ENCODE measurements at places on chromosomes 5 and 9. TPM values are rescaled to one million over a fixed set of nuclear protein-coding genes. Genes with fewer than 3 reads are reported as not detected.

INPP5E gene
- 3.8 TPM for total RNA-seq

TSLP gene
- total RNA-seq, result 1.2 TPM

OR1J2 gene
- 0.30 TPM for total RNA-seq

MVB12B gene
- 1.2 TPM for total RNA-seq

TIGD6 gene
- 8.3 TPM for total RNA-seq

SNX2 gene
- total RNA-seq, result 109 TPM

CSNK1G3 gene
- total RNA-seq, result 38.2 TPM

SPOCK1 gene
- total RNA-seq, result 727 TPM

FABP6 gene
- total RNA-seq, result not detected

ANKRD31 gene
- 0.08 TPM for total RNA-seq

CATSPER3 gene
- not detected for total RNA-seq

ORM2 gene
- total RNA-seq, result not detected

P4HA2 gene
- total RNA-seq, result 256 TPM

SURF2 gene
- total RNA-seq, result 15.6 TPM

PLAC8L1 gene
- not detected for total RNA-seq

TAF11L5 gene
- total RNA-seq, result not detected

CDH9 gene
- not detected for total RNA-seq

SH3GL2 gene
- total RNA-seq, result not detected

CDH10 gene
- total RNA-seq, result 0.70 TPM

DDX46 gene
- total RNA-seq, result 16.5 TPM

PCDHAC2 gene
- total RNA-seq, result 0.15 TPM

DPM2 gene
- total RNA-seq, result 8.6 TPM

ZNF474 gene
- total RNA-seq, result 0.23 TPM

ANKRD34B gene
- total RNA-seq, result not detected

Data from smooth muscle cell of the coronary artery (primary cell).